Activated naive CD4-positive, alpha-beta T cell (primary cell): ENCODE measurements at places on chromosomes 1 and 21.

GRCh38 chr1:66777831-66778230, 23.2 kb downstream of the INSL5 start:
- DNase-seq, result no peak

GRCh38 chr21:36092681-36093080, 22.9 kb downstream of the CBR1 start:
- no peak for DNase-seq

GRCh38 chr21:44484498-44485253, 29.4 kb downstream of the LRRC3 start:
- no peak for DNase-seq

DNA sequence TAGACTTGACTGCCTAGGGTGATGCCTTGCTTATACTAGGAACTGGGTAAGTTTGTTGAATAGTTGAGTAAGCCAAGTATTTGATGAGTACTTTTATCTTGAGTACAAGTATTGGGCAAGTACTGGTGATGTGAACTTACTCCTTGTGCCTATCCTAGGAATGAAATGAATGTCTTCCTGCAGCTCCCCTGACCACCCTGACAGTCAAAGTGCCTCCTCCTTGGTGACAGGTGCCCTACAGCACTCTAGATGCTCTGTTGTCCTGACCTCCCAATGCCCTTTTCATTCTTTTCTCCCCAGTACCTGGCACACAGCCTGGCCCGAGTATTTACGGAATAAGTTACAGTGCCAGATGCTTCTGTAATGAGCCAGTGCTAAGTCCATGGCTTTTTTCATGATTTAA, 25.5 kb downstream of the PCSK9 start:
- DNase-seq, result no peak

DNA sequence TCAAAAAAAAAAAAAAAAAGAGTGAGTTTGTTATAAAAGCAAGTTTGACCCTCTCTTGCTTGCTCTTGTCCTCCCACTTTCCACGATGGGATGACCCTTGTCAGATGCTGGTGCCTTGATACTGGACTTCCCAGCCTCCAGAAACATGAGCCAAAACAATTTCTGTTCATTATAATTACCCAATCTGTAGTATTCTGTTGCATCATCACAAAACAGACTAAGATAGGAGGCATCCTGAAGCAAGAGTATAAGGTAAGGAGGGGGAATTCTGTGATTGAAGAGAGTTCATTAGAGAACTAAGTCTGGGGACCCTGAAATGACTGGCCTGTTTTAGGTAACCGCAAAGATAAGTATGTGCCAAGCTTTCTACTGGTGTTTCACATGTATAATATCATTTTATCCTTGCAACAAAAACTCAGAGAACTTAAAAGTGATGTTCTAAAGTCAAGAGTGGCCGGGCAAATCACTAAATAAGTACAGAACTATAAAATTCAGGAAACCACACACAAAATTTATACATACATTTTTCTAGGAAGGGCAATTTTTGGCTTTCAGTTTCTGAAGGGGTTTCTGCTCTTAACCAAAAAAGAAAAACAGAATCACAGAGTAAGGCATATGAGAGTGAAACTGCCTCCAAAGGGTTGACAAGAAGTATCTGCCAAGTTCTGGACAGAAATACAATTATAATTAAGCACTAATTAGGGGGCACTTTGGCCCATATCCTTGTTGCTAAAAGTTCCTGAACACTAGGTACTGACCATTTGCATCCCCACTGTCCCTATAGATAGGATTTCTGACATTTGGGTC, 14.0 kb downstream of the DNALI1 start:
- DNase-seq, result no peak

DNA sequence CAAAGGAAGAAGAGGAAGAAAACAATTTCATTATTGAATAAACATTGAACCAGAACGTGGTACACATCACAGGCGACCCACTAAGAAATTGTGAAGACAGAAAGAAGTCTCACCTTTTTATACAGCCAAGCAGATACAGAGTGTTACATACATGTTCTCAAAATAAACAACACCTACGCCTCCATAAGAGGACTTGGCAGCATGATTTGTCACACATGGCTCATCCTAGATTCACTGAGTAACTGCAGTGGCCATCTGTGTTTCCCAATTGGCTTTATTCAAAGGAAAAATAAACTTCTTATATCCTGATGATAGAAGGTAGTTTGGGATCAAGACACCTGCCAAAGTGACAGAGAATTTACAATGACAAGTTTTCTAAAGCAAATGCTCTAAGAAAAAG, 7.6 kb upstream of the KRTAP19-8 start:
- no peak for DNase-seq

GRCh38 chr21:25983745-25984144, 186.8 kb downstream of the APP start:
- no peak for DNase-seq

DNA sequence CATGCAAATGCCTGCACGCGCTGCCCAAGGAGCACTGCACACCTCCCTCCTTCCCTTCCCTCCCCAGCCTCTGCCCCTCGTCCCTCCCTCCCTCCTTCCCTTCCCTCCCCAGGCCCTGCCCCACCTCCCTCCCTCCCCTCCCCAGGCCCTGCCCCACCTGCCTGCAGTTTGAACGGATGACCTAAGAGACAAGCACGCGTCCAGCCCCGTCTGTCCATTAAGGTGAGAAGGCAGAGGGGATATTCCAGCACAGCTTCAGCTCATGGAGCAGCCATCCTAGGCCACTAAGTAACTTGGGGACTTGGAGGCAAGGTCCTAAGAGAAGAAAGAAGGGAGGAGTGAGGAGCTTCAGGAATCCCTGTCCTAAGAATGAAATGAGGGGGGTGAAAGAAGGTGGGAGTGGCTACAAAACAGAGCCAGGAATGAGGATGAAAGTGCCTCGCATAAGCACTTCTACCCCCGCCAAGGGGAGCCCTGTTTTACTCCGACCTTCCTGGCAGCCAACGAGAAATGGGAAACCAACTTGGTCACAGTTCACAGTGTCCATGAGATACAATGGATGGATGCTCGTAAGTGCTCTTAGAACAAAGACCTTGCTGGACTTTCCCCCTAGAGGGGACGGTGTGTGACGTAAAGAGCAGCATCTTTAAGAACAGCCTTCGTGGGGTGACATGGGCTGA, 21.3 kb upstream of the EFHD2 start:
- no peak for DNase-seq

DNA sequence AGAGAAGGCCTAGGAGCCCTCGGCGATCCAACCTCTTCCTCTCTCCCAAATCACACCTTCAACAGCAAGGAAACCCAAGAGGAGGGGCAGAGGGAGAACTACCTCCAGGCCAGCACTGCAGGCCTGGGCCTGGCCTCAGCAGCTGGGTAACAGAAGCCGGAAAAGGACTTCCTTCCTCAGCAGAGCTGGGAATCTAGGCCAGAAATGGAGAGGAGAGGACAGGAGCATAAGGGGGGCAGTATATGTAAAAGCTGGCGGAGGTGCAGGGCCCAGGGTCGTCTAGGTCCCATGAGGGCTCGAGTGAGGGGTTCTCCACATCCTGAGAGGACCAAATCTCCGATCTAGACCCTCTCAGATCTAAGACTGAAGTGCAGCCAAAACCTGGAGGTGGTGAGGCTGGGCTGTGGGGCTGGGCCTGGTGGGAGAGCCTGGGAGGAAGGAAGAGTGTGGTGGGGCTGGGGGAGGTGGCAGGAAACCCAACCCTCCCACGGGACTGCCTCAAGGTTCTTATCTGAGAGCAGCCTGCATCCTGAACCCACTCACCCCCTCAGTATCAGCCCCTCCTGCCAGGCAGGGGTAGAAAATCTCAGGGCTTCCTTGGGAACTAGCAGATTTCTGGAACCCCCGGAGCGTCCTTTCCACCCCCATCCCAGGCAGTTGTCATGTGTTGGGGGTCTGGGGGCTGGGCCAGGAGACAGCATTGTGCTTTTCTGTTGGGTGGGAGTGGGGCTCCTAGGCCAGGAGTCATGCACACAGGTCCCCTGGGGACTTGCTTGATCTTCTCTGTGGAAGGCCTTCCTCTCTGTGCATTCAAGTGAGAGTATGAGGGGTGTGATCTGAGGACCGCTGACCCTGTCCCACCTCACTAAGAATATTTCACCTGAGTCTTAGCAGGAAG, 33.0 kb downstream of the PIK3C2B start:
- DNase-seq, result no peak

DNA sequence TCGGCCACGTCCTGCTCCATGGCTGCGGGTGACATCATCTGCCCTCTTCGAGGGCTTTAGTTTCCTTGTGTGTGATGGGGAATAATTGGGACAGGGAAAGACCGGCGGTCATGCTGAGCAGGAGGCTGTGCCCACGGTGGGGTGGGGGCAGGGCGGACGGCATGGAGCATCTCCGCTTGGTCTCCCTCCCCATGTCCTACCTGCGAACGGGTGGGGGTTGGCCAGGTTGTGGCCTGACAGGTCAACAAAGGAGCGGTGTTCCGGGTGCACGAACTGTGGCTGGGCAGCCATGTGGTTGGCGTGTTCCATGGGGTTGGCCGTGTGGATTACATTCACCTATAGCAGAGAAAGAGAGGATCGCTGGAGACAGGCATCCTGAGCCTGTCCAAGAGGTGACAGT, 80.0 kb downstream of the PIK3CD start:
- no peak for DNase-seq

DNA sequence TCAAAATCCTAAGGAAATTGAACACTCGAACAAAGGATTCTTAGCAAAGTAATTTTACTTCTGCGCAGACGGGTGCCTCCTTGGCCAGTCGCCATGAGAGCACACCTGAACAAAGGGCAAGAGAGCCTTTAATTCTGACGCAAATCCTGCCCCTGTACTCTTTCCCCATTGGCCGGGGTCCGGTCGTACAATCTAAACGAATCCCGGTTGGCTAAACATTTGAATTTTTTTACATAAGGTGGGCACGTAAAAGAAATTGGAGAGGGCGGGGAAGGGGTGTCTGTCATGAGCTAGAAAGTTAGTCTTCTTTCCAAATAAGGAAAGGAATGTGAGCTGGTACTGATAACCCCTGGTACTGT, 8.2 kb upstream of the IL22RA1 start:
- no peak for DNase-seq

- no peak for DNase-seq
Observed at GRCh38 chr1:67572594-67573221, 112.3 kb upstream of the GADD45A start.

GRCh38 chr1:116628448-116628847, 39.1 kb downstream of the IGSF3 start:
- no peak for DNase-seq

DNA sequence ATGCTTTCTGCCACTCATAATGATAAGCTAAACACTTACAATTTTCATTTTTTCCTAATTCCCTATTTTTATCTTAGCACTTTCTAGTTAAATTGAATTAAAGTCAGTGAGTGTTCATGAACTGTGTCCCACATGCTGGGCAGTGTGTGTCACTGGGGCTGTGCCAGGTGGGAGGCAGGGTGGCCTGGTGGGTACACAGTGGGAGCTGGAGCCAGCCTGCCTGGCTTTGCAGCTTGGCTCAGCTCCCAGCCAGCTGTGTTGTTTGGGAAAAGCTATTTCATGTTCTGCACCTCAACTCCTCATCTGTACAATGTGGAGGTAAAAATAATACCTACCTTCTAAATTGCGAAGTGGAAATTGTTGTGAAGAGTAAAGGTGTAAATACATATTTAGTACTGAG, 238.4 kb downstream of the PLA2G4A start:
- DNase-seq, result no peak

- DNase-seq, result no peak
Observed at GRCh38 chr1:75964760-75965408, 32.7 kb upstream of the ASB17 start.
